ENCODE measurements at places on chromosomes 7 and 10.

GRCh38 chr7:1668396-1669063 lies 1.5 kb upstream of the ELFN1 start:
- peak; percentile 49 for DNase-seq

DNA sequence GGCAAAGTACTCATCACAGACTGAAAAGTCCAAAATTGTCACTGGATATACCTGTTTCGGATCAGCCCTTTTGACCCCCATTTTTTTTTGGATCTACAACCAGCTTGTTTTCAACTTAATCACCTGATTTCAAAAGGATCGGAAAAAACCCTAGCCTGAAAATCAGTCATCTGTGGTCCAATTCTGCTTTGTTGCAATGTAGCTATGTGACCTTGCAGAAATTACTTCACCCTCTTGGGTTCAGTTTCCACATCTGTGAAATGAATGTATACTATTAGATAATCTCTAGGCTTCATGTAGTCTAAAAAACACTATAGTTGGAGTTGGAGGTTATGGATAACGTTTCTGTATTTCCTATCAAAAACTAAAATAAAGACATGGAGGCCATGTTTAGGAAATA lies 37.1 kb downstream of the STEAP4 start:
- no peak for DNase-seq

GRCh38 chr7:105429746-105430612 lies 41.3 kb upstream of the SRPK2 start:
- DNase-seq: no peak

DNA sequence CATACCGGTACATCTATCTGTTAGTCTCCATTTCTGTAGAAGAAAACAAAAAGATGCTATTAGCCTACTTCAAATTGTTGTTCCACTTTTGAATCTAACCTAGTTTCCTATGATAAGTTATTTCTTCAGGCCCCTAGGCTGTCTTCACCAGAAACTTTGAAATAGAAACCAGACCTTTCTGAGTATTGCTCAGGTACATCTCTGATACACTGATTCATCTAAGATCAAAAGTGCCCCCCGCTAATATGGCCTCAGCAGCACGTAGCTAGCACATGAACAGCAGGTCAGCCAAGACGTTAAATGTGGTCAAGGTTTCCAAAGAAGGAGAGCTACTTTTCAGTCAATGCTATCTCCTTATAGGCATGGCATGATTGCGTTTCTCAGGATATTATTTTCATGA lies 23.6 kb downstream of the CTAGE6 start:
- no peak for DNase-seq

Data from left ventricle myocardium inferior (tissue), 1 donor.